Stromal cell of bone marrow (primary cell): ENCODE measurements at places on chromosomes 12 and 14.
A peak's percentile ranks its signal among the peaks of the same experiment; 100 is the strongest.

DNA sequence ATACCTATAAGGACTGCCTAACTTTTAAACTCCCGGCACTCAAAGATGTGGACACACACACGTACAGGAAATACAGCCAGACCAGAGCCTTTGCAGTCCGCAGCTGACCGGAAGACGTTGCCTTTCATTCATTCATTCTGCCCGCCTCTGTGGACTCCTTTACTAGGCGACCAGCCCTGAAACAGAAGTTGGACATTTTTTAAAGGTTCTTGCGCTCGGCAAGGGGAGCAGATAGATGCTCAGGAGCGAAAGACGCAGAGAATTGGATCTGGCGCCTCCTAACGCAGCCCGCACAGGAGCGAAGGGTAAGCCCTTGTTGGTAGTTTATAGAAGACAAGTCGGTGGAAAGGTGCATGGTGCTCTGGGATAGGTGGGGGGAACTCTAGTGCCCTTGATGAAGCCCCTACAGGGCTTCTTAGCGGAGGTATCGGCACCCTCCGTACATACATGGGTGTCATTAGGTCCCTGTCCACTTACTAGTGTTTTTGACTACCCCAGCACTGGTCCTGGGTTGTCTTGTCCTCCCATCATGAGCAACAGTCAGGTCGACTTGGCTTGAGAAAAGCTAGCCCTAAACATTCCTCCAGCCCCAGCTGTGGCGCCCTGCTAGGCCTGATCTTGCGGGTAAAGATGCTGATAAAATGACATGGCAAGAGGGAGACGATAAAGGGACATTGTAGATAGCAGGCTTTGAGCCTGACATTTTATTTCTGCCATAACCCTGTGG lies at the start of gene KDM2B:
KDM2B (minus strand) TSS at position 65 of the 727 bp plus-strand sequence. CDS start 112 bp downstream, outside the sequence.
- peak; percentile 36 for DNase-seq

DNA sequence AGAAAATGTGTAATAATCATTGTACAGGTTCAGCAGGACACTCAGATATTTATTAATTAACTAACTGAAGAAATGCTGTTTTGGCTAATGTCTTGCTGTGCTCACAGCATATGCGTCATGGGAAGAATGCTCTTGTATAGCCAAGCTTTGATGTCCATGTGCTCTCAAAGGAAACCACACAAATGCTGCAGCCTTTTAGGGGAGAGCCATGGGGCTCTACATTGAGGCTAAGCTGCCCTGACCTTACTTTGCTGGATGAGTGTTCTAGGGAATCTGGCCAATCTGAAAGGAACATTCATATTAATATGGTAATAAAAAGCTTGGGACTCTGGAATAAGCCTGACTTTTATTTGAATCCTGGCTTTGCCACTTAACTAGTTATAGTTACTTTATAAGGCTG lies 9.5 kb upstream of the CRADD start:
- no peak for DNase-seq

GRCh38 chr12:77734214-77734883 lies 96.3 kb upstream of the NAV3 start:
- DNase-seq: peak; percentile 40

GRCh38 chr14:35944847-35945246 lies 118.7 kb downstream of the BRMS1L start:
- no peak for DNase-seq

DNA sequence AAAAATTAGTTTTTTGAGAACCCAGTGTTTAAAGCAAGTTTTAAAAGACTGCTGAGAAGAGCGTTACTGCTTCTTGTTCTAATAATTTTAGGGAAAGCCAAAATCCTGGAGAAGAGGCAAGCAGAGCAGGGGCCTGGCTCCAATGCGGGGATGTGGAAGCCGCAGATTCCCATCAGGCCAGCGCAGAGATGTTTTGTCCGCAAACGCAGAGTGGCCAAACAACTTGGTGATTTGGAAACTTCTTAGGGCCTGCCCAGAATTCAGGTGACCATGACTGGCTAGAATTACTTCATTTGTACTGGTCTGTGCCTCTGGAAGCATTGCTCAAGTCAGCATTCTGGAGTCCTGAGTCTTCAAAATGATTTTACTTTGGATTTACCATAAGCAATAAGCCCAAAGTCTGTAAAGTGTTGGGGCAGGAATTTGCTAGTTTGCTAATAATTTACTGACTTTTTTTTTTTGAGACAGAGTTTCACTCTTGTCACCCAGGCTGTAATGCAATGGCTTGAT lies 208.4 kb downstream of the PPM1H start:
- no peak for DNase-seq

DNA sequence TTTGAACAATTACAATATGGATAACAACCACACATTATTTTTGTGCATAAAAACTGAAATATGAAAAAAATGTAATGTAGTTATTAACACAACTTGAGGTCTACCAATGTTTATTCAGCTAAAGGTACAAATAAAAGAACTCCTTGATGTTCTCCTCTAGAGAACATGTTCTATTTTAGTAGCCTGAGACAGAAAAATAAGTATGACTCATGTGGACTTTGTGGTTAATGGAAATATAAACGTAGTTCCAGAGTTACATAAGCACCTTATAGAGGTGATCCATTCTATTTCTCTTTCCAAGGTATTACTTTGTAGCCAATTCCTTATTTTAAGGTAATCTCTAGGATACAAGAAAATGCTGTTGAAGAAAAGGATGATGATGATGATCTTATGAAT lies 25.7 kb downstream of the ALKBH1 start:
- DNase-seq: peak; percentile 4

- DNase-seq: no peak
Observed at GRCh38 chr12:126700096-126700495, 1566.9 kb upstream of the TMEM132C start.

DNA sequence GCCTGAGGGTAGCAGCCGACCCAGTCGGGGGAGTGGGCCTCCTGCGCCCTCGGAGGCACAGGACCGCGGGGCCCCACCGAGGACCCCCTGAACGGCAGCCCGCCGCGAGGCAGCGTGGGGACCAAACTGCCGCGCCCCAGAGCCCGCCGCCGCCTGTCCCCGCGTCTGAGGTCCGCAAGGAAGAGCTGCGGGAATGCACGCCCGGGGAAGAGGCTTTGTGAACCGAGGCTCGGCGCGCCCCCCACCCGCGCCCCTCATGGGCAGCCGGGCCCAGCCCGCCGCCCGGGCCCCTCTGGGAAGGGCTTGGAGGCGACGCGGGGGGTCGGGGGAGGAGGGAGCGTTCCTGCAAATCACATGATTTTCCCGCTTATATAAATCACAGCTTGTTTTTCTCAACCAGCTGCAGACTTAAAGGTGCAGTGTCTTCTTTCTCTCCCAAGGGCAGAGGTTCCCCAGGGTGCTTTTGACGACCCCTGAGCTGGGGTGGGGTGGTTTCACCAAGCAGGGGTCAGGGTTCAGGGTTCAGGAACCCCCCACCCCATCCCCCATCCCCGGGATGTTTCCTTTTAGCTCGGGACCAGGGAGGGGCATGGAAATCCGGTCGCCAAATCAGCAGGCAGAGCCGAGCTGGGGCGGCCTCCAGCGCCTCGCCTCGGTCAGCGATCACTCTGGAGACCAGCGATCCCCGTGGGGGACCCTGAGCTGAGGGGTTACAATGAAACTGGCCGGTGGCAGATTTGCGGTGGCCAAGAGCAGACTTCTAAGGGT lies 44.7 kb upstream of the ATP23 start:
- peak; percentile 47 for DNase-seq
